ENCODE measurements at places on chromosomes 6 and 20.

DNA sequence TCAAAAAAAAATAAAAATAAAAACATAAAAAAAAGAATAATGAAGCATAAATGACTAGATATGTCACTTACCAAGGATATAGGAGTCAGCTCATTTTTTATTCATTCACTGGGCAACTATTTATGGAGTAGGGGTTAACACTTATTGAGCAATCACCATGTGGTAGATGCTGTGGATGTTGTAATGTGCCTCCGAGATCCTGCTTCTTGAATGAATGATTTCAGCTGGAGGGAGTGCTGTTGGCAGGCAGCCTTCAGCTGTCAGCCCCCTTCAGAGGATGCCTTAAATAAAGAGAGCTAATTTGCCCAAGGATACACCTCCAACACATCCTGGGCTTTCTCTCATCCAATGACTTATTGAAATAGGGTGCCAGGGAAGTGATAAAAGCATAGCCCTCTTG lies 229.5 kb upstream of the DTNBP1 start:
- DNase-seq: no peak

DNA sequence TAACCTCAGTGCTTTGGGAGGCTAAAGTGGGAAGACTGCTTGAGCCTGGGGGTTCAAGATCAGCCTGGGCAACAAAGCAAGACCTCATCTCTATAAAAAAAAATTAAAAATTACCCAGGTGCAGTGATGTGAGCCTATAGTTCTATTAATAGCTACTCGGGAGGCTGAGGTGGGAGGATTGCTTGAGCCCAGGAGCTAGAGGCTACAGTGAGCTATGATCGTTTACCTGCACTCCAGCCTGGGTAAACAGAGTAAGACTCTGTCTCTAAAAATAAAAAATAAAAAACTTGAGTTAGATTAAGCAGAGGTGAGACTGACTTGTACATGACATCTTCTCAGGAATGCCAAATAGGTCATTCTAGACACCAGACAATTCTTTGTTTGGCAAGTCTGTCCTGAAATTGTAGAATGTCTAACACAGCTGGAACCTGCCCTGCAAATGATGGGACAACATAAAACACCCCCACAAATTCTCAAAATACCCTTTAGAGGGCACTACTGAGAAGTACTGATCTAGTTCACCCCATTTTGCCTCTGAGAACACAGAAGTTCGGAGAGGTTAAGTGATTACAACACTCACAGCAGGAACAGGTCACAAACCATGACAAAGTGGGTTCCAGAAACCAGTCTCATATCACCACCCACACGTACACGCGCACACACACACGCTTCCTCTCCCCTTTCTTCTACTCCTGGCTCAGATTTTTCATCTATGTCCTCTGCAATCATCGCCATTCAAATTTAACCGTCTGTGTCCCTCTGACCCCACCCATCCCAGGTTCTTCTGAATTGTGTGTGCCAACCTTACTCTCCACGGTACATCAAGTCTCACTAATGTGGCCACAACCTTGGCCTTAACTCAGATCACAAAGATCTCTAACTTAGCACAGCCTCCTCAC lies 38.3 kb downstream of the ARHGAP18 start:
- DNase-seq: peak; percentile 89

GRCh38 chr6:159334068-159334467 lies 164.9 kb downstream of the FNDC1 start:
- no peak for DNase-seq

DNA sequence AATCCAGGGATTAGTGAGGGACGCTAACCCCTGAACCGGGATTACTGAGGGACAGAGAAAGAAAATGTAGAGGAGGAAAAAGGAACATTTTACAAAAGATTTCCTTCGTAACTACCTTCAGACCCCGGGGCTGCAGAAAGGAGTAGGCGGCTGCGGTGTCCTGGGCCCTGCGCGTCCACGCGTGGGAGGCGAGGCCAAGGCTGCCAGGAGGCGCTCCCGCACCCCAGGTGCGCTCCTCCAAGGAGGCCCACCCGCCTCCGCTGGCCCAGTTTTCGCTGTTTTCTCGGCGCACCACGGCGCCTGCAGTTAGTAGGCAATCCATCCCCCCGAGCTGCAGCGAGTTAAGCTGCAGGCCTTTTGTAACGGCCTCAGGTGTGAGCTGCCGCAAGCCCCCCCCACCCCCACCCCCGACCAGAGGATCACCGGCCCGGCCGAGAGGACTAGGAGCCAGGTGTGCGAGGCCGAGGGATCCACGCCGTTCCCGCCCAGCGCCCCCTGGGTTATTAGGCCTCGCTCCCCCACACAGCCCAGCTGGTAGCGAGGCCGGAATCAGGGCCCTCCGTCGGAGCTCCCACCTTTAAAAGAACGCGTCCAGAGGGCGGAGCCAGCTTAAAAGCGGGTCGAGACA lies 380.3 kb upstream of the ARID1B start:
- peak; percentile 4 for DNase-seq

GRCh38 chr6:106422534-106422933 lies 62.0 kb downstream of the CRYBG1 start:
- no peak for DNase-seq

DNA sequence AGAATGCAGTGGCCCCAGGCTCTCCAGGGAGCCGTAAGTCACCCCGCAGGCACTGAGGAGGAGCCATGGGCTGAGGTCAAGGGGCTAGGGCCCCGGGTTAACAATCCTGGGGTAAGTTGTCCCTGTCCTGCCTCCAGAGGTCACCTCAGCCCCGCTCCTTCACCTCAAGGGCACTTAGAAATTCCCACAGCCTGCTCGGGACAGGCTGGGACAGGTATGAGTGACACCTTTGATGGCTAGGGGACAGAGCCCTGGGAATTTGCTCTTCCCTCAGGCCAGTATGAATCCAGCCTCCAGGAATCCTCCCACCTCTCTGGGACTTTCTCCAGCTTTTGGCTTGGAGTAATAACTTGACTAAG lies 3.5 kb upstream of the GRM4 start:
- no peak for DNase-seq

DNA sequence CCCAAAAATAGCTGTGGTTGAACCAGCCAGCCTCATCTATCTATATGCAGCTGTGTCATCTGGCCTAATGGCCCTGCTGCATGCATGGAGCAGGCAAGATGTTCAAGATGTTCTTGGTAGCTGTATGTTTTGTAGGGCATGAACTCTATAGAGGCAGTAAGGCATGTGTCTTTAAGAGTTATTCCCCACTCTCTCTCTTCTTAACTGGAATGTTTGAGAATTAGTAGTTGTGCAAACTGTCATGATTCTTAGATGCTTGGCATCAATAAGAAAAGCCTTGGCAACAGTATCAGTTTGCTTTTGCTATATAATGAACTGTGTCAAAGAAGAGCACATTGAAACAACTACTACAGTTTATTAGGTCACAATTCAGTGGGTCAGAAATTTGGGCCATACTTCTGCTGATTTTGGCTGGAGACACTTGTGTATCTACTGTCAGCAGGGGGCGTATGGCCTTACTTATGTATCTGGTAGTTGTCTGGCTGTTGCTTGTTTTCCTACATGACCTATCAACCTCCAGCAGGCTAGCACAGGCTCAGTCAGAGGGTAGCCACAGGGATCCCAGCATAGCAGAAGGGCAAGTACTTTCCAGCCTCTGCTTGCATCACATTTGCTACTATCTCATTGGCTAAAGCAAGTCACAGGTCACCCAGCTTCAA lies 56.1 kb upstream of the LAMP5 start:
- DNase-seq: peak; percentile 3

GRCh38 chr6:131251590-131252199 lies 116.4 kb downstream of the AKAP7 start:
- no peak for DNase-seq

GRCh38 chr20:54040531-54040930 lies 29.9 kb downstream of the BCAS1 start:
- no peak for DNase-seq

GRCh38 chr6:51526049-51526448 lies 561.4 kb downstream of the PKHD1 start:
- DNase-seq: no peak

DNA sequence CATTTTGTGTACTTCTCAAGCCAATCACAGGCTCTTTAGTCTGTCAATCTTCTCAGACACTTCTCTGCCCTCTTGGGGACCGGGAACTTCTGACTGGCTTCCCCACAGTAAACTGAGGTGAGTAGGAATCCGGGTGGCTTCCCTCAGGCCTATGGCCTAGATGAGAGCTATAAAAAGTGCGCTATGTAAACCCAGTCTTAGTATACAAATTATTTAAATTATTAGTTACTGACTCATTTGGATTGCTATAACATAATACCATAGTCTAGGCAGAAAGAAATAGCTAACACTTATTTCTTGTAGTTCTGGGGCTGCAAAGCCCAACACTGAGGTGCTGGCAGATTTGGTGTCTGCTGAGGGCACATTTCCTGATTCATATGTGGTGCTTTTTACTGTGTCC lies 109.2 kb upstream of the MCHR2 start:
- DNase-seq: no peak

DNA sequence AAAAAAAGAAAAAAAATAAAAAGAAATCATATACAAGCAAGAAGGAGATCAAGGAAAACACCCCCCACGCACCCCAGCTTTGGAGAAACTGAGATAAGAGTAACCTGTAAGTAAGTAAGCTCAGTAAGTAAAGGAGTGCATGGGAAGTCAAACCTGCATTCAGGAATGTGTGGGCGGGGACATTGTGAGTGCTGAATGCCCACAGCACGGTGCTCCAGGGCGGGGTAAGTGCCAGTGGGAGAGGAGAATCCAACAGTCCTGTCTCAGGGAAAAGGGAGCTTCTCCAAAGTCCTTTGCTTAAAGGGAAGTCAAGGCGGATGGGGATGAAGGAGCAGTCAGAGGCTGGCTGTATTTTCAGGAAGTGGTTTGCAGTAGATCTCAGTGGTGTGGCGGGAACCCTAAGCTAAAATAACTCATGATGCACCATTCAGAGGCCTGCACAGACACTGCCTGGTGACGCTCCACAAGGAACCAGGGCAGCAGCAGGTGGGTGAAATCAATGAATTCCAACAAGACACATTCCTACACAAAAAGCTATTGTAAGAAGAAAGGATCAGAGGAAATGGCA lies 368.0 kb downstream of the QKI start:
- DNase-seq: no peak

DNA sequence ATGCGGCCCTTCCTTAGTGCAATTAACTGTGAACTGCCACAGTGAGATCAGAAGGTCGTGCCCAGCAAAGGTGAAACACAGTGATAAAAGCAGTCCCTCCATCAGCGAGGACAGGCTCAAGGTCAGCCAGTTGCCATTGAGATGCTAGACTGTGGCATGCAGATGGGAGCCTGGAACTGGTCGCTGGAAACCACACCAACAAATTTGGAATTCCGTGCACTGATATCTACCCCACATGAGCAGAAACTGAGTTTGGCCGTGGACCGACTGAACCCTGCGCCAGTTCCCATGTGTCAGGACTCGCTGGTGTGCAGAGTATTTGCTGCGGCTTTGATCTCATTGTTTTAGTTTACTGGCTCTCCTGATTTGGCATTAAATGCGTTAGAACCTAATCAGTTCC lies 125.6 kb upstream of the QKI start:
- no peak for DNase-seq

- DNase-seq: no peak
These were observed 18.3 kb downstream of the CPNE5 start for GRCh38 chr6:36820700-36821580.

DNA sequence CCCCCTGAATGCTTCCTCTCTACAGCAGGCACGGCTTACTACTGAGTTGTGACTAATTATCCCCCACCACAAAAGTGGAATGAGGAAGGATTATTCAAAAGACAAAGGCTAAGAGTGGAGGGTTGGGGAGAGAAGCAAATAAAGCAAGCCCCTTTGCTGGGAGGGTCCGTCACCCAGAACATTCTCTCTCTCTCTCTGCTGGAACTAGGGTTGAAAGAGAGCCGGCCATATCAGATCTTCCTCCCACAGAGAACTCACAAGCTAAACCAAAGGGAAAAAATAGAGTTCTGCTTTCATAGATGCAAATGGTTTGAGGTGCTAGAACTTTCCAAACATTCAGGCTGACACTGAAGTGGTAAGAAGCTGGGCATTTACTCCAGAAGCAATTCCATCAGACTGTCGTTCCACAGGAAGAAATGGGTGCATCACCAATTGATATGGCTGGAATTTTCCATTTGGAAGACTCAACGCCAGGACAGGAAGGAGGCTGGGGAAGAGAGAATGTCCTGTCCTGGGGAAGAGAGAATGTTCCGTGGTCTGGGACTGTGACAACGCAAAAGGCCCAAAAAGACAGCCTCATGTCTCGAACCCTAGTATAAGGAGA lies 7.9 kb downstream of the ZMYND8 start:
- no peak for DNase-seq

DNA sequence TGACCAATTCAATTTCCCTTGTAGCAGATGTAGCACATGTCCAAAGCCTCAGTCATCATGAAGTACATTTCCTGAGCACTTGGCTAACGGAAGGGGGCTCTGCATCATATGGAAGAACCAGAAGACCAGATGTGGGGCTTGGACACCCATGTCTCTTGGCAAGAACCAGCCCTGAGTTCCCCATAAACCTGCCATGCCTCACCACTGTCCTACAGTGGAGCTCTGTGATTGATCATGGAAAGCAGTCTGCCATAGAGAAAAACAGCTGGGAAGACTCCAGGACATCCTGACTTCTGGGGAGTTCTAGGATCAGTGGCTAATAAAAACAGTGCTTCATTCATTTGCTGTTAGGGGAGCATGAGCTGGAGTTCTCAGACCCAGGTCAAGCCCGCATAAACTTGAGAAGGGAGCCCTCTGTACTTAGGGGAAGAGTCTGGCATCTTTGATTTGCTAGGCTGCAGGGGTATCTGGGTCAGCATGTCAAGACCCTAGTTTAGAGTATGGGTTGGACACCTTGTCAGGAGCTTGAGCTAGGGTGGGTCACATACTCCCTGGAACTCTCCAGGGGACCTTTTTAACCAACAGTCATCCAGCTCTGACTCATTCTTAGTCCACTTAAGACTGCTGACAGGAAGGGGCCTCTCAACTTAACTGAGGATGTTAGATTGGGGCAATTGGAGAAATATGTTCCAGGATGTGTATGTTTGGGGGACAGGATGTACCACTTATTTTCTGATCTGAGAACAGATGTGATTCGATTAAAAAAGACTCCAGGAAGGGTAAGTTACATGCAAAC lies 26.3 kb upstream of the TRAM2 start:
- peak; percentile 18 for DNase-seq

GRCh38 chr6:159713984-159714383 lies 13.3 kb upstream of the WTAP start:
- DNase-seq: no peak

DNA sequence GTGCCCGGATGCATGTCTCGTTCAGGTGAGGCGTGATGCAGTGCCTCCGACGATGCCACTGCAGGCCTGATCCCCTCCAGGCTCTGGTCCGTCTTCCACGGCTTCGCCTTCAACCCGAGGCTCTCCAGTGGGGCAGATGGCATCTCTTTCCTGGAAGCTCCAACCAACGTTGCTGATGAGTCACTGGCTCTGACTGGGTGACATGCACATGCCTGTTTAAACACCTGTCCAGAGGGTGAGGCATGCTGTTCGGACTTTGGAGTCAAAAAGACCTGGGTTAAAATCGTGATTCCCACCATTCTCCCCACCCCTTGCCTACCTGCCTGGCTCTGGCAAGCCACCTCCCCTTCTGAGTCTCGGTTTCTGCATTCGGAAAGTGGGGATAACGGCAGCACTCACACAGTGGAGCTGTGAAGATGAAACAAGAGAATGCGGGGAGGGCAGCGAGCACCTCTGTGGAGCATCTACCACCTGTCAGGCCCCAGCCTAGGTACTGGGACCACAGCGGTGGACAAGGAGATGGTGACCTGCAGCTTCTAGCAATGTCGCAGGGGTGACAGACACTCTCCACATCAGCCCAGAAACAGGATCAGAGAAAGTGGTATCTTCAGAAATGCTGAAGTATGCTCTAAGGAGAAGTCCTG lies 8.5 kb upstream of the EDN3 start:
- DNase-seq: no peak

GRCh38 chr20:34791289-34792020 lies 34.0 kb downstream of the NCOA6 start:
- no peak for DNase-seq

GRCh38 chr6:82959385-82959941 lies 106.2 kb downstream of the UBE3D start:
- no peak for DNase-seq
